Immature natural killer cell (primary cell): ENCODE measurements at places on chromosomes 12 and 14. TPM values are rescaled to one million over a fixed set of nuclear protein-coding genes. Genes with fewer than 3 reads are reported as not detected.

Gene TMCC3
- polyA plus RNA-seq: 15.2 TPM

GRCh38 chr12:38869036-38869435 is 36.4 kb downstream of the CPNE8 start:
- H3K27me3 ChIP-seq: no peaks in the 10 kb centered on the region
- H3K27ac ChIP-seq: no peak overlapping the region
- DNase-seq: no peak
- H3K36me3 ChIP-seq: peaks cover 4% of the 10 kb centered on the region
- H3K4me3 ChIP-seq: no peak overlapping the region
- no peaks in the 10 kb centered on the region for H3K4me1 ChIP-seq

GRCh38 chr14:68409387-68409786 is 383.5 kb downstream of the ZFP36L1 start:
- H3K4me1 ChIP-seq: peaks cover 46% of the 10 kb centered on the region
- no peaks in the 10 kb centered on the region for H3K27me3 ChIP-seq
- H3K4me3 ChIP-seq: no peak overlapping the region
- no peak for DNase-seq

Gene AMHR2
- polyA plus RNA-seq: not detected

Gene MYL2
- polyA plus RNA-seq: not detected

- H3K36me3 ChIP-seq: no peaks in the 10 kb centered on the region
- peaks cover 6% of the 10 kb centered on the region for H3K4me1 ChIP-seq
- no peak overlapping the region for H3K27ac ChIP-seq
- no peak for DNase-seq
- H3K27me3 ChIP-seq: peaks cover 15% of the 10 kb centered on the region
Measured at GRCh38 chr12:101637936-101638335, 43.2 kb downstream of the MYBPC1 start.

DNA sequence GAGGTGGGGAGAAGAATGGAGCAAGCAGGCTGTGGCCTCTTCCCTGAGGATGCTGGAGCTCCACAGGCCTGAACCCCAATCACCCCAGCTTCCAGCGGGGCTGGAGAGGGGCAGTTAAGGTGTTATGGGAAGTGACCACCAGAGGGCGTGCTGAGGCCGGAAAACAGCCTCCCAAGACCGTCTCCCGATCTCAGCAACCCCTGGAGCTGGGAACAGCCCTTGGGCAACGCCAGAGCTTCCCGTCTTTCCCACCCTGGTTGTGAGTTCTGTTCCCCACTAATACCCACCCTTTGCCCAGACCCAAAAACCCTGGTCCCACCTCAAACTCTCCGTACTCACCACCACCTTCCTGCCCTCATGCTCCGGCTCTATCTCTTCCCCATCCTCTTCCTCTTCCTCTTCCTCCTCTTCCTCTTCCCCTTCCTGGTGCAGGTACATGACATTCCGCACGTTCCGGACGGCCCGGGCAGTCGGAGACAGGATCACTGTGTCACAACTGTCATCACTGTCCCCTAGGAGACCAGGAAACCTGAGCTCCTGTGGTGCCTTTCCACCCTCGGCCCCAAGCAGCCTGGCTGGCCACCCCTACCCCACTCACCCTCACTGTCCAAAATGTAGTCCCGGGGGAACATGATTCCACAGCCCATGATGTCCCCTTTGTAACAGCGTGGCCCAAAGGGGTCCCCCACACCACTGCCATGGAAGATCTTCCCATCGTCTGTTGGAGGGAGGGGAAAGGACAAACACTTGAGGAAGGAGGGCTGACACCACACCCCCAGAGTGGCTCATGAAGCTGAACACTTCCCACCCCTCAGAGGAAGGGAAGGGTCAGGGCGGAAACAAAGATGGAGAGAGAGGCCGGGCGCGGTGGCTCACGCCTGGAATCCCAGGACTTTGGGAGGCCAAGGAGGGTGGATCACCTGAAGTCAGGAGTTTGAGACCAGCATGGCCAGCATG is 12.9 kb downstream of the SPRYD3 start:
- H3K27ac ChIP-seq: no peak overlapping the region
- peaks cover 4% of the 10 kb centered on the region for H3K36me3 ChIP-seq
- peaks cover 4% of the 10 kb centered on the region for H3K4me1 ChIP-seq

DNA sequence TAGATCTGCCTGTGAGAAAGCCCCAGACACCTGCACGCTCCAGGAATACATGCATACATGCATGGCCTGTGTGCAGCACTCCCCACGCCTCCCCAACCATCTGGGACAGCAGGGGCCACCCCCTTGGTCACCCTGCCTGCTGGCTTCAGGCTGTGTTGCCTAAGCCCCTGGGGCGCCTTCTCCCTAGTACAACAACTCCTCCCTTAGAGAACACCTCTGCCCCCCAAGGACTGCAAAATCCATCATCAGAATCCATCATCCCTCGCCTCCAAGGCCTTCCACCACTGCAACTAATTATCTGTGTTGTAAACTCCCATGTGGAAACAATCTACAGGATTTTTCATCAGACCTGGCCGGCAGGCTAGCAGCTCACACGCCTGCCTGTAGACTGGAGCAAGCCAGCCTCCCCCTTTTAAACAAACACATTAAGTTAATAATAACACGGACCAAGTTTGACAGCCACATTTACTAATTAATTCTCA is 36.8 kb downstream of the ZFP36L1 start:
- no peak overlapping the region for H3K4me3 ChIP-seq
- DNase-seq: no peak
- H3K36me3 ChIP-seq: no peaks in the 10 kb centered on the region
- peaks cover 9% of the 10 kb centered on the region for H3K4me1 ChIP-seq
- peaks cover 2% of the 10 kb centered on the region for H3K27me3 ChIP-seq
